ENCODE measurements at places on chromosomes 1 and 21. TPM values are rescaled to one million over a fixed set of nuclear protein-coding genes. Genes with fewer than 3 reads are reported as not detected.

Gene IL19
- not detected for total RNA-seq

DNA sequence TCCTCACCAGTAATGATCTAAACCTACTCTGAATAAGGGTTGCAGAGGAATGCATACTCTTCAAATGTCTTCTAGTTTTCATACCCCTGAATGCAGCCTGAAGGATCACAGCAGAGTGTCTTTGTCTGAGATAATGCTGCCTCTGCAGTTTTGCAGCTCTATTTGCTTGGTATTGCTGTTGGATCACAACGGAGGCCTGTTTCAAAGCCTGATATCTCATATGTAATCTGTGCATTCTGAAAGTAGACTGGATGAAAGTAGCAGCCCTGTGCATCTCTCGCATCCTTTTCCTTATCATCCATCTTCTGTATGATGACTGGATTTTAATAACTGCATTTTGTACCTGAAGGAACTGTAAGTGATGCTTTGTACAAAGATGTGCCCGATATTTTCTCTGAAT lies 34.9 kb upstream of the F13B start:
- no peaks in the 10 kb centered on the region for H3K27me3 ChIP-seq
- no peak for DNase-seq
- no peak overlapping the region for H3K27ac ChIP-seq
- H3K36me3 ChIP-seq = no peaks in the 10 kb centered on the region
- no peak overlapping the region for H3K4me3 ChIP-seq

DNA sequence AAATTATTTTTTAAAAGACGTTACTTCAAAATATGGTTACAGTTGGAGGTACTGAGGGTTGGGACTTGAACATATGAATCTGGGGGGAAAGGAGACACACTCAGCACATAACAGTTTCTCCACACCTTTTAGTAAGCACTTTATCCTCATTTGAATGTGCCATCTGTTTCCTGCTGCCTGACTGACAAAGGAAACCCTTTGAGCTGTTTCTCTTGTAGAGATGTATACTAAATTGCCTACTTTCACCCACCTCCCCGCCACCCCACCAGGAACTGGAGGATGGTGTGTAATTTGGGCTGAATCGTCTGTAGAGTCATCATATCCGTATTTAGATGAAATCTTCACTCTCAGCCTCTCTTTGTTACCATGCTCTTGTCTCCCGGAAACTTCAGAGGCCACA lies 108.1 kb downstream of the KAZN start:
- H3K4me1 ChIP-seq = no peaks in the 10 kb centered on the region
- H3K4me3 ChIP-seq = no peak overlapping the region
- H3K27ac ChIP-seq = no peak overlapping the region

Gene ACP6
- 16.4 TPM for total RNA-seq

Gene WDR47
- 14.3 TPM for total RNA-seq

GRCh38 chr1:41855713-41856112 lies 63.0 kb downstream of the HIVEP3 start:
- no peak for DNase-seq
- no peak overlapping the region for H3K4me3 ChIP-seq
- no peaks in the 10 kb centered on the region for H3K36me3 ChIP-seq
- H3K4me1 ChIP-seq = peaks cover 15% of the 10 kb centered on the region
- no peaks in the 10 kb centered on the region for H3K27me3 ChIP-seq

Gene SLC25A24
- total RNA-seq = 49.5 TPM

- H3K27ac ChIP-seq = peak overlapping the region; percentile 68
- H3K36me3 ChIP-seq = no peaks in the 10 kb centered on the region
- peaks cover 31% of the 10 kb centered on the region for H3K4me1 ChIP-seq
- no peak overlapping the region for H3K4me3 ChIP-seq
- H3K27me3 ChIP-seq = no peaks in the 10 kb centered on the region
Measured at GRCh38 chr1:245873883-245874671, 633.0 kb downstream of the SMYD3 start.

DNA sequence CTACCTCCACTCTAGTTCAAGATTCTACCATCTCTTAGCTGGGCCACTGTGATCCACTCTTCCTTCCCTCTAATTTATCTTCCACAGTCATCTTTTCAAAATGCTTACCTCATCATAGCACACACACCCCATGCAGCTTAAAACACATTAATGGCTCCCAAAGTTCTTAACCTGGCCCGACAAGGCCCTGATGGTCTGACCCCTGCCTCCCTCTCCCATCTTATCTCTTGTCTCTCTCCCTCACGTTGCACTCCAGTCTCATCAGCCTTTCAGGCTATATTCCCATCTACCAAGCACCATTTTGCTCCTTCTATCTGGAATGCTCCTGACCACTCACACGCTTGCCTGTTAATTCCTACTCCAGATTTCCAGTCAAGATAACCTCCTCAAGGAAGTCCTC lies 2.5 kb upstream of the ZBTB8A start:
- peaks cover 9% of the 10 kb centered on the region for H3K4me1 ChIP-seq
- H3K27ac ChIP-seq = no peak overlapping the region
- no peaks in the 10 kb centered on the region for H3K36me3 ChIP-seq
- H3K27me3 ChIP-seq = no peaks in the 10 kb centered on the region
- no peak for DNase-seq
- H3K4me3 ChIP-seq = no peak overlapping the region

GRCh38 chr21:41932191-41932575 lies 21.6 kb downstream of the C2CD2 start:
- H3K4me1 ChIP-seq = peaks cover 58% of the 10 kb centered on the region
- H3K27me3 ChIP-seq = no peaks in the 10 kb centered on the region
- no peak for DNase-seq

GRCh38 chr21:39610703-39611102 lies 2.0 kb upstream of the B3GALT5 start:
- H3K36me3 ChIP-seq = no peaks in the 10 kb centered on the region
- peaks cover 41% of the 10 kb centered on the region for H3K27me3 ChIP-seq
- no peak overlapping the region for H3K4me3 ChIP-seq
- no peaks in the 10 kb centered on the region for H3K4me1 ChIP-seq
- DNase-seq = no peak

Gene OR10J1
- not detected for total RNA-seq

GRCh38 chr1:48206371-48206770 lies 16.1 kb upstream of the SLC5A9 start:
- no peak overlapping the region for H3K27ac ChIP-seq
- no peaks in the 10 kb centered on the region for H3K27me3 ChIP-seq
- no peak for DNase-seq
- no peak overlapping the region for H3K4me3 ChIP-seq
- H3K36me3 ChIP-seq = no peaks in the 10 kb centered on the region
- H3K4me1 ChIP-seq = no peaks in the 10 kb centered on the region

- H3K4me3 ChIP-seq = no peak overlapping the region
- H3K36me3 ChIP-seq = no peaks in the 10 kb centered on the region
- H3K27me3 ChIP-seq = no peaks in the 10 kb centered on the region
- H3K4me1 ChIP-seq = peaks cover 8% of the 10 kb centered on the region
- H3K27ac ChIP-seq = no peak overlapping the region
Measured at GRCh38 chr1:94101613-94102525, 19.1 kb downstream of the ABCA4 start.

Gene RAB42
- total RNA-seq = 7.0 TPM

Gene FMO1
- total RNA-seq = 2.4 TPM

Gene COL16A1
- total RNA-seq = 11.8 TPM

DNA sequence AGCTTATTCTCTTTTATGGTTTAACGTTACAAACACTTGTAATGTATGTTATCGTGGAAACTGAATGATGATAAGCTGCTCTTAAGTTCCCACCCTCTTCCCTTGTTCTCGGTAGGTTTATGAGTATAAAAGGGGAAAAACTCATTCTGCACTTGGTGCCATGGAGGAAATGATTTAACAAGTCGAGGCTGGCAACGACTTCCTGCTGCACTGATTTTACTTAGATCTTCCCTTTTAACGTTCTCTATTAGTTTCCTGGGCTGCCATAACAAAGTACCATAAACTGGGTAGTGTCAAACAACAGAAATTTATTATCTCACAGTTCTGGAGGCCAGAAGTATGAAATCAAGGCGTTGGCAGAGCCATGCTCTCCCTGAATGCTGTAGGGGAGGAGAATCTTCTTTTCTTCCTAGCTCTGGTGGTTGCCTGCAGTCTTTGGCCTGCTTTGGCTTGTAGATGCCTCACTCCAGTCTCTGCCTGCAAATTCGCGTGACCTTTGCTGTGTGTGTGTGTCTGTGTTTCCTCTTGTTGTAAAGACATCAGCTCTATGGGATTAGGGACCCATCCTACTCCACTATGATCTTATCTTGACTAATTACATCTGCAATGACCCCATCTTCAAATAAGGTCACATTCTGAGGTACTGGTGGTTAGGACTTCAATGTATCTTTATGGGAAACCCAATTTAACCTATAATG lies 26.3 kb downstream of the HUNK start:
- H3K4me1 ChIP-seq = no peaks in the 10 kb centered on the region
- no peaks in the 10 kb centered on the region for H3K27me3 ChIP-seq

Gene FCRL6
- 2.3 TPM for total RNA-seq

DNA sequence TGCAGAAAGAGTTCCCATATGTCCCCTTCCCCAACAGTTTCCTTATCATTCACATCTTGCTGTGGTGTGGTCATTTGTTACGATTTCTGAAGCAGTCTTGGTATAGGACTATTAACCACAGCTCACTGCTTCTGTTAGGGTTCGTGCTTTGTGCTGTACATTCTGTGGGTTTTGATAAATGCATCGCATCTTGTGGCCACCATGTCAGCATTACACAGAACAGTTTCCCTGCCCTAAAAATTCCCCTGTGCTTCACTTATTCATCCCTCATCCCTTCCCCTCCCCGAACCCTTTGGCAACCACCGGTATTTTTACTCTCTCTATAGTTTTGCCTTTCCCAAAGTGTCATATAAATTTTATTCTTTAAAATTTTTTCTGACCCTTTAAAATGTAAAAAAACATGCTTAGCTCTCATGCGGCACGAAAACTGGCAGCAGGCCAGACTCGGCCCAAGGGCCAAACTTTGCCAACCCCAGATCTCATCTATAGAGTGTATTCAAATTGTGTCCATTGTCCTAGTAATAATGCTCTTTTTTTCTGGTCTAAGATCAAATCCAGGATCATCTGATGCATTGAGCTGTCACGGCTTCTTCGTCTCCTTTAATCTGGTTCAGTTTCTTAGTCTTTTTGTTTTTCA lies 78.2 kb downstream of the SIM2 start:
- H3K4me1 ChIP-seq = no peaks in the 10 kb centered on the region
- no peaks in the 10 kb centered on the region for H3K27me3 ChIP-seq
- no peak for DNase-seq
- H3K36me3 ChIP-seq = no peaks in the 10 kb centered on the region
- no peak overlapping the region for H3K4me3 ChIP-seq
- no peak overlapping the region for H3K27ac ChIP-seq

Gene PODN
- 64.0 TPM for total RNA-seq

- DNase-seq = no peak
- H3K27me3 ChIP-seq = no peaks in the 10 kb centered on the region
- H3K36me3 ChIP-seq = peaks cover 11% of the 10 kb centered on the region
- H3K4me3 ChIP-seq = peak overlapping the region; percentile 85
- peak overlapping the region; percentile 88 for H3K27ac ChIP-seq
- H3K4me1 ChIP-seq = peaks cover 50% of the 10 kb centered on the region
Measured at GRCh38 chr1:46603481-46603857, 599 bp downstream of the MKNK1 start.

Gene GPR157
- 14.2 TPM for total RNA-seq

- peak; percentile 84 for DNase-seq
- H3K27me3 ChIP-seq = no peaks in the 10 kb centered on the region
- H3K36me3 ChIP-seq = no peaks in the 10 kb centered on the region
- H3K27ac ChIP-seq = peak overlapping the region; percentile 74
- peaks cover 100% of the 10 kb centered on the region for H3K4me1 ChIP-seq
- peak overlapping the region; percentile 6 for H3K4me3 ChIP-seq
Measured at GRCh38 chr1:12177999-12178441, 11.2 kb downstream of the TNFRSF1B start.

DNA sequence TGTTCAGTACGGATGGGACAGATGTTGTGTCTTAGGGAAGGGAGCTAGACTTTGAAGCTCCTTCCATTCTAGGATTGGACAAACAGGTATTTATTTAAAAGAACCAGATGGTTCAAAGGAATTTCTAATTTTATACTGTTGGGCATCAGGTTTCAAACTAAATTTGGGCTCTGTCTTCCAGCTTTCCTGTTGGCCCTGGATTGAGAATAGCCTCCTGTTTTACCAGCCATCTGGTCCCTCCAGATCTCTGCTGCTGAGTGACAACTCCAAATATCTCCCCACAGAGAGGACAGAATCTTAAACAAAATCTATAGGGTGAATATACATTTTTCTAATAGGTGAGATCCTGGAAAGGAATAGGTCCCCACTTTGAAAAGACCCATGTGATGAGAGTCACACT lies 52.5 kb upstream of the CNIH3 start:
- no peak for DNase-seq
- no peaks in the 10 kb centered on the region for H3K36me3 ChIP-seq
- H3K27ac ChIP-seq = no peak overlapping the region
- H3K4me3 ChIP-seq = no peak overlapping the region

- no peak for DNase-seq
- H3K4me3 ChIP-seq = no peak overlapping the region
- H3K27me3 ChIP-seq = no peaks in the 10 kb centered on the region
Measured at GRCh38 chr1:45934947-45935346, 131.5 kb downstream of the MAST2 start.

Gene TNNT2
- total RNA-seq = 6.4 TPM

GRCh38 chr1:20601129-20601825 lies 12.4 kb downstream of the CDA start:
- no peaks in the 10 kb centered on the region for H3K36me3 ChIP-seq
- DNase-seq = no peak
- H3K4me1 ChIP-seq = peaks cover 8% of the 10 kb centered on the region
- no peak overlapping the region for H3K27ac ChIP-seq
- no peak overlapping the region for H3K4me3 ChIP-seq

Gene ARMH1
- 14.5 TPM for total RNA-seq

Gene RIPPLY3
- 0.44 TPM for total RNA-seq

GRCh38 chr1:163083690-163084089 lies 14.5 kb downstream of the RGS4 start:
- H3K27ac ChIP-seq = no peak overlapping the region
- H3K4me1 ChIP-seq = no peaks in the 10 kb centered on the region
- no peak overlapping the region for H3K4me3 ChIP-seq

DNA sequence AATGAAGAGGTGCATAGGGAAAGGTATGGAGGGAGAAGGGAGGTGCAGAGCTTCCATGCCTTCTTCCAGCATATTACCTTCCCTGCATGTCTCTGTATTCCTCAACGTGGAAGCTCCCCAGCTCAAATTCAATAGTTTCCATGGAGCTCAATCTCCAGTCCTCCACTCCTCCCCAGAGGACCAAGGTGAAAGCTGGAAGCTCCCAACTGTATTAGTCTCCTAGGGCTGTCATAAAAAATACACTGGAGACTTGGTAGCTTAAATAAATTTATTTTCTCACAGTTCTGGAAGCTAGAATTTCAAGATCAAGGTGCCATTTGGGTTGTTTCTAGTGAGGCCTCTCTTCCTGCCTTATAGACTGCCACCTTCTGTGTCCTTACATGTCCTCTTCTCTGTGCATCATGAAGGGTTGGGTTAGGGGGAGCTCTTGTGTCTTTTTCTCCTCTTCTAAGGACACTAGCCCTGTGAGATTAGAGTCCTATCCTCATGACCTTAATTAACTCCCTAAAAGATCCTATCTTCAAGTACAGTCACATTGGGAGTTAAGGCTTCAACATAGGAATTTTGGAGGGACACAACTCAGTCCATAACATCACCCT lies 21.9 kb upstream of the RABGGTB start:
- H3K27ac ChIP-seq = no peak overlapping the region
- H3K4me3 ChIP-seq = no peak overlapping the region
- H3K4me1 ChIP-seq = no peaks in the 10 kb centered on the region
- H3K27me3 ChIP-seq = no peaks in the 10 kb centered on the region
- no peak for DNase-seq
- H3K36me3 ChIP-seq = peaks cover 17% of the 10 kb centered on the region

- H3K27me3 ChIP-seq = no peaks in the 10 kb centered on the region
- peak; percentile 62 for DNase-seq
- no peak overlapping the region for H3K4me3 ChIP-seq
- no peak overlapping the region for H3K27ac ChIP-seq
- H3K4me1 ChIP-seq = peaks cover 14% of the 10 kb centered on the region
Measured at GRCh38 chr21:42567861-42568260, 54.2 kb downstream of the SLC37A1 start.

Measured in lower lobe of right lung (tissue), 2 donors.